Uterus (tissue), 4 donors: ENCODE measurements at places on chromosomes 12 and 14. TPM values are rescaled to one million over a fixed set of nuclear protein-coding genes. Genes with fewer than 3 reads are reported as not detected.

Gene DACT1
- total RNA-seq, result 1.5 TPM

Gene AEBP2
- total RNA-seq, result 59.1 TPM

GRCh38 chr12:99454539-99455172 is 192.9 kb upstream of the GARIN6 start:
- no peak for DNase-seq
- no peaks in the 10 kb centered on the region for H3K36me3 ChIP-seq
- H3K4me3 ChIP-seq, result no peak overlapping the region
- no peak overlapping the region for H3K27ac ChIP-seq

Gene SOAT2
- total RNA-seq, result not detected

Gene PIANP
- 11.5 TPM for total RNA-seq

DNA sequence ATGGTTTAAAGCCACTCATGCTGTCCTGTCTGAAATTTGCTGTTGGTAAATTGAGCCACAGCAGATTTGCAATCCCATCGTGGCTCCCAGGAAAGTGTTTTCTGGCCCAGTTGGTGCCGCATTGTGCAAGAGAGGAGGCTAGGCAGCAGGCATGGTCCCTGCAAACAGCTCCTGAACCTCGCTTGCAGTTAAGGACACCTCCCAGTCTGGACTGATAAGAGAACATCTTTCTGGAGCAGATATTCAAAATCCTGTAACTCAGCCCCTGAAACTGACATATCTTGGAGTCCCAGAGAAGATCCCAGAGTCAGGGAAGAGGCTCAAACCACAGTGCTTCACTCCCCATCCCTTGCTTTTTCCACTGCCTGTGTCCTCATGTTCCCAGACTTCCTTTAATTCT is 328.6 kb upstream of the FKBP4 start:
- H3K27ac ChIP-seq, result no peak overlapping the region
- no peaks in the 10 kb centered on the region for H3K4me1 ChIP-seq
- no peaks in the 10 kb centered on the region for H3K36me3 ChIP-seq
- no peak for DNase-seq
- no peaks in the 10 kb centered on the region for H3K27me3 ChIP-seq

Gene LRRIQ1
- total RNA-seq, result 0.51 TPM

GRCh38 chr12:60752589-60752988 is 1156.8 kb downstream of the SLC16A7 start:
- no peaks in the 10 kb centered on the region for H3K4me1 ChIP-seq
- no peak overlapping the region for H3K27ac ChIP-seq
- DNase-seq, result no peak
- H3K4me3 ChIP-seq, result no peak overlapping the region
- no peaks in the 10 kb centered on the region for H3K27me3 ChIP-seq
- H3K36me3 ChIP-seq, result no peaks in the 10 kb centered on the region

DNA sequence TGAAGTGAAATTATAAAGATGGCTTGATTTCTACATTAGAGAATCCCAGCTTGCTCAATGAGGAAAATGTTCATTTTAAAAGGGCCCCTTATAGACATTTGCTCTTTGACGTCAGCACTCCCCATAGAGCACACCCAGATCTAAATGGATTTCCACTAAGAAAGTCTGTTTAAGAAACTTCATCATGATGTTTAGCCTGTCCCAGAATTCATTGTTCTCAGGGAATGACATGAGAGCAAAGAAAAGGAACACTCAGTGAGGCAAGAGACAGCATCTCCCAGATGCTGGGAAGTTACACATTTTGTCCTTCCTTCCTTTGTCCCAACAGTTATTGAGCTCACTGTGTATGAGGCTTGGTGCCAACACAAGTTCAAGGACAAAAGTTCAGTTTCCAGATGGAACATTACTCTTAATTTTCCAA is 4.9 kb downstream of the PHLDA1 start:
- H3K4me1 ChIP-seq, result no peaks in the 10 kb centered on the region
- H3K27ac ChIP-seq, result no peak overlapping the region
- DNase-seq, result no peak
- no peaks in the 10 kb centered on the region for H3K36me3 ChIP-seq

- no peak overlapping the region for H3K4me3 ChIP-seq
- no peaks in the 10 kb centered on the region for H3K4me1 ChIP-seq
- no peaks in the 10 kb centered on the region for H3K36me3 ChIP-seq
These were observed 39.8 kb upstream of the DIO3 start for GRCh38 chr14:101521473-101521915.
